ENCODE measurements at places on chromosomes 2 and 18.

- DNase-seq = no peak
Observed at GRCh38 chr2:41605914-41606313, 441.9 kb upstream of the PKDCC start.

DNA sequence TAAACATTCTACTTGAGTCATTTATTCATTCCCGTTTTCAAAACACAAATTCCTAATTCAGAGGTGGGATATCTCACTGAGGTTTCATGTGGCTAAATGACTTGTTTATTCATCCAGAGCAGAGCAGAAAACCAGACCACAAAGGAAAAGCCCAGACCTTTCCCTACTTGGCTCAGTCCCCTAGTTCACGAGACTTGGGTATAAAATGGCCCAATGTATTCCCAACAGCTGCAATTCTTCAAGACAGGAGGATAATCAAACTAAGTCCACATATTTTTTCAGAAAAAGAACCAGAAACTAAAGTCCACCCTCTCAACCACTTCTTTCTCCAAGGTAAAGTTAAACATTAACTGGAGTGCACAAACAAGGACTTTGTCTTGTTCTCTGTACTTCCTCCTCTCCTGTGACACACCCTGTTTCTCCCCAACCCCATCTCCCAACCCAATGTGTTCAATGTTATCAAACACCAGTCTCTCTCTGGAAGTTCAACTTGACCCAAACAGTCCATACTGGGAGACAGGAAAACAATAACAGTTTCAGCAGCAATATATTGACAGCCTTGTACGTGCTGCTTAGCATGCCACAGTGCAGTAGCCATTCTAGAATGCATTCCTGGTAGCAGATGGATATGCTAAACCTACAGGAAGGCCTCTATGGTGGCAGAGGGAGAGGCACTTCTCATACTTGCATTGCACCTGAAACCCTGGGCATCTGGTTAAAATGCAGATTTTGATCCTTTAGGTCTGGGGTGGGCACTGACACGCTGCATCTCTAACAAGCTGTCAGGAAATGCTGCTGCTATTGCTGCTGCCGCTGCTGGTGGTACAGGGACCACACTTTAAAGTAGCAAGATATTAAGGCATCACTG lies 110.7 kb downstream of the INO80D start:
- no peak for DNase-seq

DNA sequence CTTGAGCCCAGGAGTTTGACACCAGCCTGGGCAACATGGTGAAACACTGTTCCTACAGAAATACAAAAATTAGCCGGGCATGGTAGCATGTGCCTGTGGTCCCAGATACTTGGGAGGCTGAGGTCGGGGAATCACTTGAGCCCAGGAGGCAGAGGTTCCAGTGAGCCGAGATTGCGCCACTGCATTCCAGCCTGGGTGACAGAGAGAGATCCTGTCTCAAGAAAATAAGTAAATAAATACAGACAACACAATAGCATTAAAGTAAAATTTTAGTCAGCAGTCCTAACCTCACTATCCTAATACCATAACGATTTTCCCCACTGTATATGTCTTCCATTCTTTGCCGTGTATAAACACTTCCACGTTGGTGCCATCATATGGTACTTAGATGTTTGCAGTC lies 83.0 kb upstream of the MBOAT2 start:
- DNase-seq = no peak

GRCh38 chr2:65979446-65979845 lies 455.5 kb upstream of the MEIS1 start:
- no peak for DNase-seq

- no peak for DNase-seq
Observed at GRCh38 chr2:98917031-98917471, 19.0 kb downstream of the CRACDL start.

DNA sequence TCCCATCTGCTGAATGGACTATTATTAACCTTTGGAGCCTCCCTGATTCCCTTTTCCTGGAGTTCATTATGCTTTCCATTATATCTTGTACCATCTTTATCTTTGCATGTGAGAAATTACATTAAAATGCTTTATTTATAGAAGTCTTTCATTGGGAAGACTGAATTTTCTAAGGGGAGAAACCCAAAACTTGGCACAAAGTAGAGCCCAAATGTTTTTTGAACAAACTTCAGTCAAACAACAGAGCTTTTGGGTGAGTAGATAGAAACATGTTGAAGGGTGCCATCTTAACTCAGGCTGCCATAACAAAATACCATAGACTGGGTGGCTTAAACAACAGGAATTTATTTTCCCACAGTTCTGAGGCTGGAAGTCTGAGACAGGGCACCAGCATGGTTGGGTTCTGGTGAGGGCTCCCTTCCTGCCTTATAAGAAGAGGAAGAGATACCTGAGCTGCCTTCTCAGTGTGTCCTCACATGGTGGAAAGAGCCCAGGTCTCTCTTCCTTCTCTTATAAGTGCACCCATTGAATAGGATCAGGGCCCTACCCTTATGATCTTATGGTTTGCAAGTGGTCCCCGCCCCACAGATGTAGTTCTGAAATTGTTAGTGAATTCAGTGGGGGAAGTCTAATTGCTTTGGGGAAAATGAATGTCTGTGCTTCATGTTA lies 19.2 kb downstream of the RALB start:
- no peak for DNase-seq

GRCh38 chr2:39483534-39483933 lies 46.4 kb upstream of the MAP4K3 start:
- no peak for DNase-seq

GRCh38 chr18:44679914-44680272 lies 795 bp upstream of the SETBP1 start:
- no peak for DNase-seq

GRCh38 chr2:25233916-25234605 lies 65.7 kb upstream of the POMC start:
- no peak for DNase-seq

GRCh38 chr2:14558335-14558919 lies 74.1 kb upstream of the LRATD1 start:
- no peak for DNase-seq

- no peak for DNase-seq
Observed at GRCh38 chr2:134108113-134108512, 145.8 kb upstream of the MGAT5 start.

GRCh38 chr2:11941201-11942177 lies 195.1 kb downstream of the LPIN1 start:
- peak; percentile 41 for DNase-seq

- DNase-seq = no peak
Observed at GRCh38 chr2:227805578-227805977, 8.1 kb upstream of the CCL20 start.

- DNase-seq = no peak
Observed at GRCh38 chr2:111219734-111220505, 99.2 kb downstream of the BCL2L11 start.
